H9 (cell line): ENCODE measurements at places on chromosomes 13 and 19. TPM values are rescaled to one million over a fixed set of nuclear protein-coding genes. Genes with fewer than 3 reads are reported as not detected.

Gene RNF113B
- not detected in 2 replicates for total RNA-seq

Gene MBD3L2
- not detected in 2 replicates for total RNA-seq

Gene FUT1
- total RNA-seq = 15.9 and 16.1 TPM in 2 replicates

Gene SULT2A1
- total RNA-seq = not detected in 2 replicates

Gene LHB
- not detected in 2 replicates for total RNA-seq

Gene NTN5
- total RNA-seq = 0.33 and 0.55 TPM in 2 replicates

Gene DAND5
- 0.11 and 0.13 TPM in 2 replicates for total RNA-seq

Gene TMEM59L
- 11.2 and 12.0 TPM in 2 replicates for total RNA-seq
